ENCODE measurements at places on chromosomes 13 and 19.
A peak's percentile ranks its signal among the peaks of the same experiment; 100 is the strongest.

GRCh38 chr13:59280297-59280696 is 883.4 kb downstream of the DIAPH3 start:
- no peak for DNase-seq

DNA sequence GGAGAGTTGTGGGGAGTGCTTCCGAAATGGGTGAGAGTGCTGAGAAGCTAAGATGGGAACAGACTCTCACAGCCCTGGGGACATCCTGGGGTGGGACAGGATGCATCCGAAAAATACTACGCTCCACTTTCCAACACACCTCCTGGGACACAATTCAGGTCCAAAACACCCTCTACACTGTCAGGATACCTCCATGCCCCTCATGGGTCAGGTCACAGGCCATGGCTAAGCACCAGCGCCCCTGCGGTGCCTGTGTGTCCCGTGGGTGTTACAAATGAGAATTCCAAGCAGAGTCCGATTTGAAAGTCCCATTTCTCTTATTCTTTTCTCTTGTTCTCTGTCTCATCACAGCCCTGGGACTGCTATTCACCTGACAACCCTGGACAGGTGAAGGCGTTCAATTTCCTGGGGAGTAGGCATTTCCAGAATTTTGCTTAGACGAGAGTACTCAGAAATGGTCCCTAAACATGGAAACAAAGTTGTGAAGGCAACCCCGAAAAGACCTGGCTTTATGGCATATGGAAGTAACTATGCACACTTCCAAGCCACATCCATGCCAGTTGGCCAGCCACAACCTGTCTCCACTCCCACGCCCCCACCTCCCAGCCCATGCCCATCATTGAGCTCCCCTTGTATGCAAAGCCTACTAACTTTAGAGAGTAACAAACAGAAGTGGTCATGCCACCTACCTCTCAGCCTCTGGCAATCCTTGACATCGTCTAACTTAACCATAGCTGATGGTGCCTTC is 87.9 kb upstream of the ZNF507 start:
- DNase-seq, result no peak

GRCh38 chr13:99938635-99939034 is 32.9 kb downstream of the ZIC5 start:
- no peak for DNase-seq

DNA sequence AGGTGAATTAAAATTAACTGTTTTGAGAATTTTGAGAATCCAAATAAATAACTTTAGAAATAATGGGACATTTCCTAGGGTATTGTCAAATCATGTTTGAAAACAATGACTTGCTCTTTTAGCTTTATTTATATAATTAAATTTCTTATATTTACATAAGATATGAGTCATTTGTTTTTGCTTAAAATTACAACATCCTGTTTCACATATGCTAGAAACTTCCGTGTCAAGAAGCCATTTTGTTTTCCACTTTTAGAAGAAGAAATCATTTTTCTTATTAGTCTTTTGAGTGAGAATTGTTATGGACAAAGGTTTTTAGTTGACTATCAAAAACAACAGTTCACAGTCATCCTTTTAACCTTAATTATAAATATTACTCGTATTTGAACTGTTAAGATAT is 48.2 kb downstream of the DPY19L3 start:
- no peak for DNase-seq

DNA sequence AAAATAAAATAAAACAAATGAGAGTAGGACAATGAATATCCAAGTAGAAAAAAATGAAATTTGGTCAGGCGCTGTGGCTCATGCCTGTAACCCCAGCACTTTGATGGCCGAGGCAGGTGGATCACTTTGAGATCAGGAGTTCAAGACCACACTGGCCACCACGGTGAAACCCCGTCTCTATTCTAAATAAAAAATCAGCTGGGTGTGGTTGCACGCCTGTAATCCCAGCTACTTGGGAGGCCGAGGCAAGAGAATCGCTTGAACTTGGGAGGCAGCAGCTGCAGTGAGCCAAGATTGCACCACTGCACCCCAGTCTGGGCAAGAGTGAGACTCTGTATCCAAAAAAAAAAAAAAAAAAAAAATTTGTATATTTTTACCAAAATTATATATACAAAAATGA is 18.2 kb upstream of the ZMYM5 start:
- no peak for DNase-seq

- DNase-seq, result no peak
Observed at GRCh38 chr19:43682824-43683661, 13.1 kb upstream of the PLAUR start.

- DNase-seq, result no peak
Observed at GRCh38 chr19:35731779-35732405, 10.4 kb downstream of the IGFLR1 start.

GRCh38 chr19:14148751-14149410 is 12.5 kb upstream of the ASF1B start:
- DNase-seq, result no peak

DNA sequence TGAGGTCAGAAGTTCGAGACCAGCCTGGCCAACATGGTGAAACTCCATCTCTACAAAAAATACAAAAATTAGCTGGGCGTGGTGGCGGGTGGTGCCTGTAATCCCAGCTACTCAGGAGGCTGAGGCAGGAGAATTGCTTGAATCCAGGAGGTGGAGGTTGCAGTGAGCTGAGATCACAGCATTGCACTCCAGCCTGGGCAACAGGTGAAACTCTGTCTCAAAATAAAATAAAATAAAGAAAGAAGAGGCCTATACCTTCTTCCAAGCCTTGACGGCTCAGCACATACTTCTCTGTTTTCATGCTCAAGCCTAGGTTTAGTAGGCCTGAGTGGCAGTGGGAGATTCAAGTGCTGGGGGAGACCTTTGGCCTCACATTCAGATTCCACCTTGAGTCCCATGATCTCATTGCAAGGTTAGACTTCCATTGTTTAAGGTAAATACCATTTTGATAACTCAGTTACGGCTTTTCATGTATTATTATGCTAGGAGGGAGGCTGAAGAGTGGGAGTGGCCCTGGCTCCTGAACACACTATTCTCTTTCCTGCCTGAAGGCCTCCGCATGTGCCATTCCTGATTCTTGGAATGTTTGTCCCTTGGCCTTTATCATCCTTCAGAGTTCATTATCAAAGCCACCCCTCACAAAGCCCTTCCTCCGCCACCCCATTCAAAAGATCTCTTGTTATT is 1.6 kb upstream of the SPINT2 start:
- DNase-seq, result no peak

DNA sequence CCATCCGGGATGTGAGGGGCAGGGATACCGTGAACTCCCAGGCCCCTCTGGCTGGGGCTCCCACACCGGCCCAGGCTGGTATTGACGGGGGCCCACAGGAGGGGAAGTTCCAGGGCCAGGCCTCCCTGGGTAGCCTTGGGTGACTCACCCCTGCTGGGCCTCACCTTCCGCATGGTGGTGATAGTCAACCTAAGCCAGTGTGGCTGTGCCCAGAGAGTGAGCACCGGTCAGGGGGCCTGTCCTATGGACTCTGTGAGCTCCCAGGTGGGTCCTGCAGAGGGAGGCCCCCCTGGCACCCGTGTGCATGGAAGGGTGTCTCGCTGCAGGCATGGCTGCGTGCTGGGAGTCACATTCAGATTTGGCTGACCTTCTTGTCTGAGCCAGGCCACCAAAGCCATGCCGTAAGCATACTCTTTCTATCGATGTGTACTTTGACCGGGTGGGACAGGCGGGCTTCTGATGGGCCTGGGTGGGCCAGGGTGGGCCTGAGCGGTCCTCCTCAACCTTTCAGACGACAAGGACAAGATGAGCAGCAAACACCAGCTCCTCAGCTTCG is 27.6 kb downstream of the DHX34 start:
- DNase-seq, result no peak

- peak; percentile 90 for DNase-seq
Observed at GRCh38 chr19:47013041-47013517, 6.6 kb upstream of the NPAS1 start.

GRCh38 chr19:35816262-35816661 is 3.6 kb upstream of the PRODH2 start:
- no peak for DNase-seq

- DNase-seq, result peak; percentile 80
Observed at GRCh38 chr19:34041925-34042521, 130.3 kb upstream of the LSM14A start.

GRCh38 chr19:42455086-42455485 is 12.3 kb upstream of the CXCL17 start:
- no peak for DNase-seq

GRCh38 chr19:3112375-3113099 is 18.4 kb downstream of the GNA11 start:
- DNase-seq, result no peak

DNA sequence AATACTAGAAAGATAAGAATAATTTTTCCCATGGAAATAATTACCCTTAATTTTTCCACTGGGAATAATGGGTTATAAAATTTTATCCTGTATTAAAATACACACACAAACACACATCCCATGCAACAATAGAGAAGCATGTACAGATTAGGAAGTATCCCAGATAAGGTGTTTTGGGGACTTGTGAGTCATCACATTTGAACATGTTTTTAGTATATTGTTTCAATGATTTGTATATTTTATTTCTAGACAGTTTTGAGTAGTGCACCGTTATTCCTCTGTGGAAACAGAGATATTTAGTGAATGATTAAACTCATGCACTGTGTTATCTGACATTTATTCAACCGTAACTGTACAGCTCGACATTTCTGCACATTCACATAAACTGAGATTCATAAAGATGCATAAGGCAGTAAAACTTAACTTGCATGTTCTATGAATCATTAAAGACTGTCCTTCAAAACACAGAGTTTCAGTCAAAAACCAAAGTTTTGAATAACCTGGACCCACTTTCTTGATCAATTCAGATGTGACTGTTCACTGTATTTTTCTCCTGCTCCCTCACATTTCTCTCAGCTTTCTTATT is 30.1 kb downstream of the KLF12 start:
- DNase-seq, result no peak

Data from ecto neural progenitor cell (in vitro differentiated cells).